ENCODE measurements at places on chromosomes 7 and 10. TPM values are rescaled to one million over a fixed set of nuclear protein-coding genes. Genes with fewer than 3 reads are reported as not detected.

The WIPF3 gene
- not detected for total RNA-seq

The NME8 gene
- not detected for total RNA-seq

The ZDHHC4 gene
- total RNA-seq = 52.1 TPM

The CLRN3 gene
- not detected for total RNA-seq

The SMO gene
- 9.7 TPM for total RNA-seq

The POM121C gene
- total RNA-seq = 8.3 TPM

The LEP gene
- not detected for total RNA-seq

The LRMDA gene
- not detected for total RNA-seq

The SFTPA1 gene
- total RNA-seq = not detected

The HTRA1 gene
- 49.6 TPM for total RNA-seq

The GPR15LG gene
- total RNA-seq = not detected

The LRRC61 gene
- total RNA-seq = 1.7 TPM

The CPA2 gene
- not detected for total RNA-seq

The SLC26A4 gene
- 0.18 TPM for total RNA-seq

The MMD2 gene
- not detected for total RNA-seq

The FAM200A gene
- total RNA-seq = 4.0 TPM

The MSMB gene
- not detected for total RNA-seq

The DLX5 gene
- not detected for total RNA-seq

The COBL gene
- total RNA-seq = not detected

The EGFR gene
- 33.5 TPM for total RNA-seq

The CYTH3 gene
- 34.9 TPM for total RNA-seq
